ENCODE measurements at places on chromosomes 12 and 14. TPM values are rescaled to one million over a fixed set of nuclear protein-coding genes. Genes with fewer than 3 reads are reported as not detected.
A peak's percentile ranks its signal among the peaks of the same experiment; 100 is the strongest.

The IRAK3 gene
- polyA plus RNA-seq = 6.2 TPM

The RFX4 gene
- 0.12 TPM for polyA plus RNA-seq

DNA sequence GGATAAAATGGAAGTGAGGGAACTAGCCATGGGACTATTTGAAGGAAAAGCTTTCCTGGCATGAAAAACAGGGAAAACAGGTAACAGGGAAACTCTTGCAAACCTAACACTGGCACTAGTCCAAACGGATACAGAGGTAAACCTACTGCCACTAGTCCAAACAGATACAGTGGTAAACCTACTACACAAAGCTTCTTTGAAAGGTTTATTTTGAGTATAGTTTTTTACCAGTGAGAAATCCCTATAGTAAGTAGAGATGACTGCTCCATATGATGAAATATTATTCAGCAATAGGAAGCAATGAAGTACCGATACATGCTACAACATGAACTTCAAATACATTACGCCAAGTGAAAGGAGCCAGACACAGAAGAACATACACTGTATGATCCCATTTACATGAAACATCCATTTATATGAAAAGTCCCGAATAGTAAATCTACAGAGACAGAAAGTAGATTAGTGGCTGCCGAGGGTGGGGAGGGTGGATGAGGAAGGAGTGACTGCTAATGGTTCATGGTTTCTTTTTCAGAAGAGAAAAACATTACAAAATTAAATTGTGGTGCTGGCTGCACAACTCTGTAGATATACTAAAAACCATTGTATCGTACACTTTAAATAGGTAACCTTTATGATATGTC lies 25.5 kb downstream of the SPTLC2 start:
- DNase-seq = no peak
- H3K4me3 ChIP-seq = no peak overlapping the region
- H3K27ac ChIP-seq = peak overlapping the region; percentile 24
- H3K4me1 ChIP-seq = no peaks in the 10 kb centered on the region
- peaks cover 6% of the 10 kb centered on the region for H3K36me3 ChIP-seq

- no peaks in the 10 kb centered on the region for H3K27me3 ChIP-seq
- H3K4me1 ChIP-seq = no peaks in the 10 kb centered on the region
- H3K36me3 ChIP-seq = no peaks in the 10 kb centered on the region
- no peak overlapping the region for H3K4me3 ChIP-seq
- DNase-seq = no peak
Observed at GRCh38 chr12:47270782-47271664, 191.3 kb upstream of the AMIGO2 start.

DNA sequence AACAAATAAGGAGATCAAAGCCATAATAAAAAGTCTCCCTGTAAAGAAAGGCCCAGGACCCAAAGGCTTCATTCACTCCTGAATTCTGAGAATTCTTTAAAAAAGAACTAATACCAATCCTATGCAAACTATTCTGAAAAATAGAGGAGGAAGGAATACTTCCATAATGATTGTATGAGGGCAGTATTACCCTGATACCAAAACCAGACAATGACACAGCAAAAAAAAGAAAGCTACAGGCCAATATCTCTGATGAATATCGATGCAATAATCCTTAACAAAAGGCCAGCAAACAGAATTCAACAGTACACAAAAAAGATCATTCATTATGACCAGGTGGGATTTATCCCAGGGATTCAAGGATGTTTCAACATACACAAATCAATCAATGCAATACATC lies 457.8 kb upstream of the FBXO33 start:
- no peak overlapping the region for H3K4me3 ChIP-seq
- no peak overlapping the region for H3K27ac ChIP-seq
- no peaks in the 10 kb centered on the region for H3K36me3 ChIP-seq
- DNase-seq = no peak
- no peaks in the 10 kb centered on the region for H3K27me3 ChIP-seq

DNA sequence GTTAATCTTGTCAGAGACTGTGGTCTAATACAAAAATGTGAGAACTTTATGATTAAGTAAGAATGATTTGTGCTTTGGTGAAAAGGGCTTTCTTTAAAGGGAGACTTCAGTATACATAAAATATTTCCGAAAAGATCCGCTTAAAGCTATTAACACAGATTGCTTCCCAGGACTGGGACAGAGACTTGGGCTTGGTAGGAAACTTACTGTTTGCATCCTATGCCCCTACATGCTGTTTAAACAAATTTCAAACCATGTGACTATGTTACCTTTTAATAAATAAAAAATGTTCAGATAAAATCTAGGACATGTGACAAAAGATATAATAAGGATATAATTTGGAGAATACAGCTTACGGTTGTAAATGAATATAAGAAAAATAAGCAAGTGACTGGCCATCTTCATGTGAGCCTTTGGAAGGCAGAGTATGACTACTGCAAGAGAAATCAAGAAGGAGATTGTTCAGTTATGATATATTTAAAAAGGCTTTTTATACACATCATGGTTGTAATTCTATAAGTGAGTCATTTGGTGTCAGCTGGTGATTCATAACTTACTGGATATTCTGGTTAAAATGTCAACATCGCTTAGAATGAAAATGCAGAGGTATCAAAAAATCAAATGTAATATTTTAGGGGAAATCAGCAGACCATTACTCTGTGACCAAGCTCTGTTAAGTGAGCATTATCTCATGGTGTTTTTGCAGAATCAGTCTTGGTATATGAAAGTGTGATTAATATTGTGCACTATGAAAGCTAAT lies 234.7 kb upstream of the E2F7 start:
- no peak overlapping the region for H3K4me3 ChIP-seq
- H3K27ac ChIP-seq = no peak overlapping the region
- no peaks in the 10 kb centered on the region for H3K4me1 ChIP-seq
- H3K36me3 ChIP-seq = no peaks in the 10 kb centered on the region
- DNase-seq = no peak

DNA sequence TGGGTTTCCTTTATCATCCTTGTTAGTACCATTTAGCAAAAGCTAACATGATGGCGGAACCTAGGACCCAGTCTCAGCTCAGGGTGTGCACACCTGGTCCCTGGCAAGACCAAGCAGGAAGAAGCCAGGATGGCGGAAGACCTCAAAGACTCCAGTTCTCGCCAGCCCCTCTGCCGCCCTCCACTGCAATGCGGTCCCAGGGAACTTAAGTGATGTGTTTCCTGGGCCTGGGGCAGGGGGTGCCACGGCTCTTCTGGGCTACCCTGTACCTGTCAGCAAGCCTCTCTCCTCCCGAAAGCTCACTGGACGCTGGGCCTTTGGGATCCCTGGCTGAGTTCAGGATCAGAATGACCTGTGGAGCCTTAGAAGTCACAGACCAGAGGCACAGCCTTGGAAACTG lies 71.3 kb downstream of the FBXL14 start:
- no peaks in the 10 kb centered on the region for H3K36me3 ChIP-seq
- peaks cover 11% of the 10 kb centered on the region for H3K4me1 ChIP-seq
- no peak for DNase-seq
- H3K27ac ChIP-seq = no peak overlapping the region
- peaks cover 30% of the 10 kb centered on the region for H3K27me3 ChIP-seq

GRCh38 chr14:103105580-103106150 lies 11.1 kb downstream of the EXOC3L4 start:
- no peaks in the 10 kb centered on the region for H3K36me3 ChIP-seq
- no peak overlapping the region for H3K4me3 ChIP-seq
- peak overlapping the region; percentile 35 for H3K27ac ChIP-seq
- H3K27me3 ChIP-seq = peaks cover 49% of the 10 kb centered on the region
- peaks cover 68% of the 10 kb centered on the region for H3K4me1 ChIP-seq

DNA sequence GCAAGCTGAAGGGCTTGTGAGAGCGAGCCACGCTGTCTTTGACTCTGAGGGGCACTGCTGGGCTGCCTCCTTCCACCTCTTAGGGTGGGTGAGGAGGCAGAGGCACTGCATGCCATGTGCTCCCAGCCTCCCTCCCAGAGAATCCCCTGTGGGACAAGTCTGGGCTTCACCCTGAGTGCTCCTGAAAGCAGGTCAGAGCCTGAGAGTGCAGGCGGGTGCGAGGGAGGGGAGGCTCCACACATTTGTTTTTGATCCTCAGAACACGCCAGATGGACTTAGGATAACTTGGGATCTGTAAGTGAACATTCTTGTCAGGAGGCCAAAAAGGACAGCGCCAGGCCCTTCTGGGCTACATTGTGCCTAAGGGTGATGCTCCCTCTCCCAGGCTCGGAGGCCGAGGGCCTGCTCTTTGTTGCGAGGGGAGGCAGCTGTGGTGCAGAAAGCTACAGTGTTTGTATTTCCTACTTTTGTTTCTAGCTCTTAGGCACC lies 155.4 kb downstream of the TMX1 start:
- no peaks in the 10 kb centered on the region for H3K27me3 ChIP-seq
- peaks cover 26% of the 10 kb centered on the region for H3K4me1 ChIP-seq
- DNase-seq = peak; percentile 85
- no peak overlapping the region for H3K4me3 ChIP-seq
- H3K27ac ChIP-seq = peak overlapping the region; percentile 60

- peak overlapping the region; percentile 7 for H3K4me3 ChIP-seq
- H3K36me3 ChIP-seq = no peaks in the 10 kb centered on the region
- peaks cover 16% of the 10 kb centered on the region for H3K4me1 ChIP-seq
- no peak overlapping the region for H3K27ac ChIP-seq
Observed at GRCh38 chr12:132593938-132594358, 16.4 kb downstream of the LRCOL1 start.

- H3K36me3 ChIP-seq = peaks cover 18% of the 10 kb centered on the region
- no peak overlapping the region for H3K27ac ChIP-seq
- no peaks in the 10 kb centered on the region for H3K27me3 ChIP-seq
- no peak for DNase-seq
- H3K4me1 ChIP-seq = peaks cover 15% of the 10 kb centered on the region
Observed at GRCh38 chr14:102421411-102422057, 58.8 kb downstream of the TECPR2 start.

GRCh38 chr14:99726538-99727095 lies 42.5 kb downstream of the CYP46A1 start:
- no peak overlapping the region for H3K4me3 ChIP-seq
- peaks cover 15% of the 10 kb centered on the region for H3K4me1 ChIP-seq
- H3K27ac ChIP-seq = no peak overlapping the region
- no peaks in the 10 kb centered on the region for H3K36me3 ChIP-seq

All from muscle of leg (tissue), 16 donors.